ENCODE measurements at places on chromosomes 3 and 15.

- no peaks in the 10 kb centered on the region for H3K27me3 ChIP-seq
- no peak for DNase-seq
- no peak overlapping the region for H3K27ac ChIP-seq
- peaks cover 32% of the 10 kb centered on the region for H3K36me3 ChIP-seq
- H3K4me3 ChIP-seq, result no peak overlapping the region
Measured at GRCh38 chr3:123218990-123219389, 17.2 kb downstream of the SEC22A start.

DNA sequence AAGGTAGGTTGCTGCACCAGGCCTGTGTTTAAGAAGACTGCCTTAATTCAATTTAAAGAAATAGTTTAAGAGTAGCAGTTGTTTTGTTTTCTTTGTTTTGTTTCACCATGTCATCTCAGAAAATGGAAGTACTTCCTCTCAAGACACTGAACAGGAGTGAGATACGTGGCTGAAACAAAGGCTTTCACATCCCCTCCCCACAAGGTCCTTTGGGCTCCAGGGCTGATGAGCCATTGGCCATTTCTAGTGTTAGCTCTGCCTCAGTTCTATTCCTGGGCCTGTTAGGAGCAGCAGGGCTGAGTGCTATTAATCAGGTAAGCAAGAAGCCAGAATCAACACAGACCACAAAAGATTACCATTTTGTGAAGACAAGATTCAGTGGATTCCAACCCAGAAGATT lies 132.8 kb downstream of the KCNAB1 start:
- H3K27ac ChIP-seq, result no peak overlapping the region
- no peak overlapping the region for H3K4me3 ChIP-seq
- H3K4me1 ChIP-seq, result no peaks in the 10 kb centered on the region
- DNase-seq, result no peak
- no peaks in the 10 kb centered on the region for H3K36me3 ChIP-seq

DNA sequence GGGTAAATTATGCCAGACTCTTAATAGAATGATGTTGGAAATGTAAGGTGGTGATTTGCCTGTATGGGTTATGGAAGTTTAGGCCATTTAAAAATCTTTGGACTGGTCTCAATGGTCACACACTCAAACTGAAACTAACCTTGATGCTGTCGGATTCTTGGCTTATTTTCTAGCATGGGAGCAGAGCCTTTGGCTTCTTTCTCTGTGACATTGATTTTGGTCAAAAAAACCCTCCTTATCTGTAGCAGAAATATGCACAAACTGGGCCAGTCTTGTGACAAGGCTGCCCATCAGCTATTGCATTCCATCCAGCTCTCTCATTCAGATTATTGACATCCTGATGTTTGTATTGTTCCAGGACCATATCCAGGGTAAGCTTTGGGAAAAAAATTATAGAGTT lies 35.9 kb downstream of the ARPP21 start:
- no peak overlapping the region for H3K4me3 ChIP-seq
- no peaks in the 10 kb centered on the region for H3K36me3 ChIP-seq
- H3K4me1 ChIP-seq, result no peaks in the 10 kb centered on the region
- DNase-seq, result no peak

- H3K4me1 ChIP-seq, result no peaks in the 10 kb centered on the region
- peaks cover 6% of the 10 kb centered on the region for H3K36me3 ChIP-seq
Measured at GRCh38 chr3:8538913-8539312, 37.3 kb downstream of the LMCD1 start.

- H3K27me3 ChIP-seq, result peaks cover 9% of the 10 kb centered on the region
- no peak for DNase-seq
- no peaks in the 10 kb centered on the region for H3K4me1 ChIP-seq
- H3K27ac ChIP-seq, result no peak overlapping the region
Measured at GRCh38 chr3:183392186-183393034, 36.0 kb downstream of the MCF2L2 start.

GRCh38 chr3:51585197-51585596 lies 46.7 kb downstream of the RAD54L2 start:
- H3K27ac ChIP-seq, result no peak overlapping the region
- no peak for DNase-seq
- peaks cover 9% of the 10 kb centered on the region for H3K4me1 ChIP-seq
- H3K36me3 ChIP-seq, result peaks cover 9% of the 10 kb centered on the region
- H3K27me3 ChIP-seq, result no peaks in the 10 kb centered on the region

All from memory B cell (primary cell).